Effector CD4-positive, alpha-beta T cell (primary cell): ENCODE measurements at places on chromosomes 2 and 18.

DNA sequence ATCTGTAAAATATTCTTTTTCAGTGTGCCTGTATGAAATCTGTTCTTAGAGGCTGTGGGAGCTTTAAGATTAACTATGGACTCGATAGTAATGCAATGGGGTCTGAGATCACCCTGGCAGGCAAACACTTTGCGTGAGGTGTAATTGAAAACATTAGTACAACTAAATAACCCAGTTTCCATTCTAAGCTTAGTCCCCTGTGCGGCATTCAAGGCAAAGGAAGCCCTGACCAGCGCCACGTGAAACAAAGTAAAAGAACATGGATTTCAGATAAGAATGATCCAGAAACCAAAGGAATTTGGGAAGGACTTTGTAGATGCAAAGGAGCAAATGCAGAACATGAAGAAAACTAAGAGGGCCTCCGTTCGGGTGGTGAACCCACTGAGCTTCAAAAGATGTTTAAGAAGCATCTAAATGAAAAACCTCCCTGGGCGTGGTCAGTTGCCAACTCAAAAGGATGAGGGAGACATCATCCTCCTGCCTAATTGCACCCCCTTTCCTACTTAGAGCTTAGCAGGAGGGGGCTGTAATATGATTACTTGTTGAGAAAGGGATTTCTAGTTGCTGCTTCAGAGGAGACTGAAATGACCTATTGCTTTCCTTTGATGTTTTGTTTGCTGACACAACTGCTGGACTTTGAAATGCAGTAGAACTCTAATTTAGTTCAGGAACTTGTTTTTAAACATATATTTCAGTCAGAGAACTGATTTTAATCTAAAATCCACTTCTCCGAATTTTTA is 7.9 kb upstream of the CETN1 start:
- DNase-seq, result no peak

DNA sequence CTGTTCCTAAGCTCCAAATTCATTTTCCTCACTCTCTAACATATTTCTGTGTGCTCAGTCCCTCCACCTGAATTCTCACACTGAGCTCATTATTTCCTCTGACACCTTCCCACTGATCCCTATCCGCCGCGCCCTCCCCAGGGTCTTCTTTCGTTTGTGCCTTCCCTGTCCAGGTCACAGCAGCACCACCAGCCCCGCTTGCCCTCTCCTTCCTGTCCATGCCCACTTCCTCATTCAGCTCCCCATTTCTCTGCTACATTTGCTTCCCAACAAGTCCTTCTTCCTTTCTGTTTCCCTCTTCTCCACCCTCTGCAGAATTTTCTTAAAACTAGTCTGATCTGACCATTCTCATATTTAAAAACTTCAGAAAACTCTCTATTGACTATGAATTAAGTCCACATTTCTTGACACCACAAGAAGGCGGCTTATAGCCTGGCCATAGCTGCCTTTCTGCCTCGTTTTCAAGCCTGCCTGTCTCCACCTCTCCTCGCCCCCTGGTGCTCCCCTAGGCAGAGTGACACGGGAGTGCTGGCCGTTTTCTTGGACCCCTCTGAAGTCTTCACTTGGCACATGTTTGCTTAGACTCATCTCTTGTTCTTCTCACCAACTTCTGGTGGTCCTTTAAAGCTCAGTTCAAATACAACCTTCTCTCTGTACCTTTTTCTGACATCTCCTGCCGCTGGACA is 138.7 kb upstream of the BOD1L2 start:
- DNase-seq, result no peak

GRCh38 chr18:8433323-8433722 is 175.9 kb upstream of the RAB12 start:
- no peak for DNase-seq

DNA sequence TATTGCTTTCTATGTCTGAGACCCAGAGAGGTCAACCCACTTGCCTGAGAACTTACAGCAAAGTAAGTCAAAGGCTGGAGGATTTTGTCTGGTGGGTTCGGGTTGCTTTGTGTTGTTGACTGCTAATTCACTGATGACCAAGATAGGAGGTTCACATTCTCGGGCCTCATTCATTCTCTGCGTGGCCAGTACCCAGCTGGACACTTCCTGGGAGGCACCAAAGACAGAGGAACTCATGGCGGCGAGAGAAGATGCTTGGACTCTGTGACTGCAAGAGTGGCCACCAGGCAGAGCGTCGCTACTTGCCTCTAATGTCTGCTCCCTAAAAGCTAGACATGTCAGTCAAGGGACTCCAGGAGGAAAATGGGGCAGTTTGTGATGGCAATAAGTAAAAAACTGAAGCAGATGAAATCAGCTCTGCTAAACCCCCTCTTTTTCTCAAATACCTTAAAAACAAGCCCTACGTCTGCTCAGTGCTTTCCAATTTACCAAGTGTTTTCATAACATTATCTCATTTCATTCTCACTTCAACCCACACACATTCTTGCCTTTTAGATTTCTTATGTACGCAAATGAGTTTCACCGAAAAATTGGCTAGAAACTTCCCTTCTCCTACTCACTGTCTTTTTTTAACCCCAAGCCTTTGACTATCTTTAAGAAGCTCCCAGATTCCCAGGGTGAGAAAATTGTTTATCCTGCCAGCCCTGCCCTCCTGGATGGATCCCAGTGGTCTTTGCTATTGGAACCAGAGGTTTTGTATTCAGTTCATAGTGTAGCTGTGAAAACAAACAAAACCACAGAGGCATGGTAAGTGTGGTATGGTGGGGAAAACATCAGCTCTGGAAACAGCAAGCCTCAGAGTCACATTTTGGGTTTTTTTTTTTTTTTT is 4.9 kb upstream of the LBH start:
- DNase-seq, result no peak

DNA sequence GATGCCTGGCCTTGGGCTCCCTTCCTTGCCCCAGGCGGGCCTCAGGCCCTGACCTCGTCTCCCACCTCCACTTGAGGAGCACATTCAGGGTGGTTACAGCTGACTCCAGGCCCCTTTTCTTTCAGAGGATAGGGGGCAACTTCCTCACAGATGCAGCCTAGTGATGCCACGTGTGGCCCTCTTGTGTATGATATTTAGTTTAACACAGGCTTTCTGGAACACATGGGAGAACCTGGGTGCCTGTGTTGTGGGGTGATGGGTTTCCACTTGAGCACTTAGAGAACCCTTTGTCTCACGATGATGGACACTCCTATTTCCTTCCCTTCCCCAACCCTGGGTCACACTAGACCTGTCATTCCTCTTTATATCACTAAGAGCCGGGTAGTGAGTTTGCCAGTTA is 6.8 kb upstream of the KCNS3 start:
- no peak for DNase-seq

- no peak for DNase-seq
These were observed 12.4 kb downstream of the G6PC2 start for GRCh38 chr2:168913495-168913894.

DNA sequence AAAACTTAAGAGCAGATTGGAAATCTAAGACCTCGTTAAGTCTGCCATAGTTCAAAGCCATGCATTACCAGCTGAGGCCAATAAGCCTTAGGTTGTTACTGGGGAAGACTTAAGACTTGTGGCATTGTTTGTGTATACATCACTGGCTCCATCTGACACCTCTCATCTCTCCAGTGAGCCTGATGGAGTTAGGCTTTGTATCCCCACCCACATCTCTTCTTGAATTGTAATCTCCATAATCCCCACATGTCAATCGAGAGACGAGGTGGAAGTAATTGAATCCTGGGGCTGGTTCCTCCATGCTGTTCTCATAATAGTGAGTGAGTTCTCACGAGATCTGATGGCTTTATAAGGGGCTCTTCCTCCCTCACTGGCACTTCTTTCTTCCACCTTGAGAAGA is 404.6 kb downstream of the ARHGAP15 start:
- no peak for DNase-seq

- DNase-seq, result no peak
These were observed 208.6 kb upstream of the APCDD1 start for GRCh38 chr18:10245846-10246175.

DNA sequence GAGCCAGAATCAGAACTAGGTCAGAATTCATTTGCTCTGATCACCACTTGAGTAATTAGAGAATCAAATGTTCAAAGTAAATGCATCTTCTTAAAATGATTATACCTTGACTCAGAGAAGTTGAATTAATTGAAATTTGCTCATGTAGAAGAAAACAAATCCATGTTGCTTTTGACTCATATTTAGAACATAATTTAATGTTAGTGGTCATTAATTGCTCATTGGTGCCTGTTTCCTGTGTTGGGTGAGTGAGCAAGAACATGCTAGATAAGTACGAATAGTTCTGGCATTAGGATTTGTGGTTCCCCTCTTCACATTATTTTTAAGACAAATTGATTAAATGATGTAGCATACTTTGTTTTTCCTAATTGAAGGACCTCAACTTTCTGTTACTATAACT is 19.0 kb downstream of the ACVR2A start:
- DNase-seq, result no peak

GRCh38 chr2:240481720-240482119 is 46.3 kb downstream of the GPC1 start:
- no peak for DNase-seq

GRCh38 chr2:187169864-187170263 is 278.2 kb downstream of the CALCRL start:
- DNase-seq, result no peak

DNA sequence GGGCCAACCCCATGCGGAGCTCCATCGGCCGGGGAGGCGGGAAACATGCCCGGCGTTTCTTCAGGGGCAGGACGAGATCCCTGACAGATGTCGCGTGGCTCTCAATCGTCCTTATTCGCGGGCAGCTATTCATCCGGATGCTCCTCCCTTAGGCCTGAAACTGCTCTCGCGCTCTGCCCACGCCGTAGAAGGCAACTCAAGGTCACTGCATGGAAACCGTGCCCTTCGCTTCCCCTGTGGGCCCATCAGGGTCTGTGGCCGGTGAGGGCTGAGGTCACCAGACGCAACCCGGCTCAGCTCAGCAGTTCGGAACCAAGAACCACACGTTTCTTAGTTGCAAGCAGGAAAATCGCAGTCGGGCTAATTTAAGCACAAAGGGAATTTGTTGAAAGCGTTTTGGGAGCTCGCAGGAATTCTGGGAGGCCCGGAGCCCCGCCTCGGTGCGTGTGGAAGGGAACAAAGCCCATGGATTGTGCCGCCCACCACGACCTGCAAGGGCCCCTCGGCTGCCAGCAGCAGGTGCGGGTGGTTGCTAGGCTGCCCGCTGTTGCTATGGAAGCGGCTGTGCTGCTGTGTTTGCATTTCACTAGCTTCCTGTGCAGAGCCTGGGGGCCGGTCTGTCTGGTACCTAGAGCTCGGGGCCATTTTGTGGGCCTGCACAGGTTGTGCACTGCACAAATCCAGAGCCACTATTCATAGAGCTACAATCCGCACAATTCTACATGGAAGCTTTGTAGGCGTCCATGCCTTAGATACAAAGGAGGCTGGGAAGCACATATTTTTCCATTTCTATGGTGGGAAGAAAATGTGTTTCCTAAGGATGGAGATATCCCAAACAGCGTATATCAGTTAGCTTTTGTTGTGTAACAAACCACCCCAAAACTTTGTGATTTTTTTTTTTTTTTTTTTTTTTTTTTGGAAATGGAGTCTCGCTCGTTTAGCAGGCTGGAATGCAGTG is 6.0 kb upstream of the ALLC start:
- peak; percentile 45 for DNase-seq

DNA sequence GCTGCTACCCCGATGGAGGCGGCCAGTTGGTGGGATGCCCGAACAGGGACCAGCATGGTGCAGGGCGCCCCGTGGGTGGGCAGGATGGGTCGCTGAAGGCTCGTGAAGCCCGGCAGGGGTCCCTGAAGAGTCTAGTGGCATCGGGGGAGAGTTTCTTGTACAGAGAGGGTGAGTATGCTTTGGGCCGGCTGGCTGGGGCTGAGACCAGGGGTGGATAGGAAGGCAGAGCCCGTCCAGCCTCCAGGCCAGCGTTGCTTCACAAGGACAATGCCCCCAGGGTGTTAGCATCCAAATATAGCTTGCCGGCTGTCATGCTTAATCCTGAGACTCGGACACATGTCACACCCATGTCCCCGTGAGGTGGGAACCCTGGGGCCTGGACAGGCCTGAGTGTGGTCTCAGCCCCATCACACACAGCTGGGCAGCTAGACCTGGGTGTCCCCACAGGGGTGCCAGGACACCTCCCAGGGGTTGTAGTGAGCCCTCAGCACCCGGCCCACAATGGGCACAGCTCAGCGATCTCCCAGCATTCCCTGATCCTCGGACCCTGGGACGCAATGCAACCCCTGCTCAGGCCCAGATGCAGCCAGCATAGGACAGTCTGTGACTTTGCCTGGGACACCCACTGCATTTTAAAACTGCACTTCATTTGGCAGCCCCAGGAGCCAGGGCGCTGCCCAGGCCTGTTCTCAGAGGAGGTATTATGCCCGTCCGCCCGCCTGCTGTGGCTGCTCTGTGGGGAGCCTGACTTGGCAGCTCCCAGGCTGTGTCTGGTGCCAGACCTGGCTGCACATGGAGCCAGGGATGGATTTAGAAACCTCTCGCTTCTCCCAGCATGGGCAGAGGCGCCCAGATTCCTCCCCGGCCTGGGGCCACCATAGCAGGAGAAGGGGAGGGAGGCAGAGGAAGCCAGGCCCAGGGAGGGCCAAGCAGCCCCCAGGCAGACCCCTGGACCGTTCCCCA is 36.4 kb downstream of the RAMP1 start:
- no peak for DNase-seq

GRCh38 chr2:216619411-216620393 is 13.5 kb upstream of the IGFBP2 start:
- DNase-seq, result no peak

GRCh38 chr2:42931818-42932195 is 139.4 kb upstream of the HAAO start:
- no peak for DNase-seq

- no peak for DNase-seq
These were observed 296.5 kb upstream of the THSD7B start for GRCh38 chr2:136468799-136469369.

- DNase-seq, result no peak
These were observed 549.5 kb upstream of the ID2 start for GRCh38 chr2:8132351-8132831.

- DNase-seq, result no peak
These were observed 1616.8 kb upstream of the ACVR2A start for GRCh38 chr2:146228020-146228393.

DNA sequence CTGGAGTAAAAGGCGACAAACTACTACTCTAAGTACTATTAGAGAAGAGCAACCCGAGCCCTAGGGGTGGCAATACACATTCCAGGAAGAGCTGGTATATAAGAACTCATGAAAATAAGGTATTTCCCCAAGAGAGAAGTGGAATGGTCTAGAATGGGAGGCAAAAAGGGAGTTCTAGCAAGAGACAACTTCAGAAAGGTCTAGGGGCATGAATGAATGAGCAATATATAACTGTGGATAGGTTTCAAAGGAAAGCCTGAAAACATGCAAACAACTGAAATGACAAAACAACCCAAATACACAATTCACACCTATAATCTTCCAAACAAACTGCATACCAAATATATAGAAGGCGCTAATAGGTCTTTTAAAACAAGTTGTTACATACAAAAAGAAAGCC is 22.2 kb downstream of the TRIP12 start:
- DNase-seq, result no peak

DNA sequence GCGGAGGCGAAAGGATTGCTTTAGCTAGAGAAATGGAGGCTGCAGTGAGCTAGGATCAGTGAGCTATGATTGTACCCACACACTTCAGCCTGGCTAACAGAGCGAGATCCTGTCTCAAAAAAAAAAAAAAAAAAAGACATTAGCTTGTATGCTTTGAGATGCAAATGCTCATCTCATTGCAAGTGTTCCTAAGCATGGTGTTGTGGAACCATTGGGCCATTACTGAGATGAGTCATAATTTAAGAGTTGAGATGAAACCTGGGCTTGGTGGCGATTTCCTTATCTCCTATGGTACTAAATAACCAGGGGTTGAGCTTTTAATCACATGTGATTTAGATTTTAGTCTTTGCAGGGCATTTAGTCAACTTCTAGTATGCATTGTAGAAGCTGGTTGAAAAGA is 2.2 kb downstream of the PLEKHA3 start:
- no peak for DNase-seq
